ENCODE measurements at places on chromosomes 7 and 10. TPM values are rescaled to one million over a fixed set of nuclear protein-coding genes. Genes with fewer than 3 reads are reported as not detected.

DNA sequence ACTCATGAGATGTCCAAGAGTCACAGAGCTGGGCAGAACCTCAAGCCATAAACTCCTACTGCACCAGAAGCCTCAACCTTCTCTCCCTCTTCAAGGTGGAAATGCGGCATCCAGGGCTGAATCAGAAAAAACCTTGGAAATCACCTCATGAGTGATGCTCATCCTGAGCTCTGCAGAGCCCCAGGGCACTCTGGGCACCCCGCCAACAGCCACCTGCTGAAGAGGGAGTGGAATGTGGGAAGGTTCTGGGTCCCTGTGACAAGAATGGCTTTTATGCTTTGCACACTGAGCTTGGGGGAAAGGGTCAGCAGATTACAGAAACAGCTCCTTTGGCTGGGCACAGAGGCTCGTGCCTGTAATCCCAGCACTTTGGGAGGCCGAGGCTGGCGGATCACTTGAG is 18.8 kb downstream of the NUDT1 start:
- peaks cover 9% of the 10 kb centered on the region for H3K4me1 ChIP-seq
- H3K27me3 ChIP-seq = no peaks in the 10 kb centered on the region
- H3K36me3 ChIP-seq = peaks cover 2% of the 10 kb centered on the region
- no peak overlapping the region for H3K4me3 ChIP-seq
- H3K27ac ChIP-seq = no peak overlapping the region
- no peak for DNase-seq

Gene CFAP70
- 1.1 TPM for total RNA-seq

Gene ZNF248
- total RNA-seq = 9.9 TPM

Gene BTBD16
- not detected for total RNA-seq

Gene CALCR
- total RNA-seq = not detected

All from activated T-cell treated with anti-CD3 and anti-CD28 coated beads, Interleukin-2, amount 50 U/mL, for 72 hours (primary cell).